Cerebellar cortex (tissue), 1 donor: ENCODE measurements at places on chromosomes 3 and 15.

GRCh38 chr3:67860429-67860828 lies 206.0 kb upstream of the SUCLG2 start:
- DNase-seq, result no peak

- DNase-seq, result no peak
Measured at GRCh38 chr3:182331341-182331740, 462.0 kb upstream of the ATP11B start.

DNA sequence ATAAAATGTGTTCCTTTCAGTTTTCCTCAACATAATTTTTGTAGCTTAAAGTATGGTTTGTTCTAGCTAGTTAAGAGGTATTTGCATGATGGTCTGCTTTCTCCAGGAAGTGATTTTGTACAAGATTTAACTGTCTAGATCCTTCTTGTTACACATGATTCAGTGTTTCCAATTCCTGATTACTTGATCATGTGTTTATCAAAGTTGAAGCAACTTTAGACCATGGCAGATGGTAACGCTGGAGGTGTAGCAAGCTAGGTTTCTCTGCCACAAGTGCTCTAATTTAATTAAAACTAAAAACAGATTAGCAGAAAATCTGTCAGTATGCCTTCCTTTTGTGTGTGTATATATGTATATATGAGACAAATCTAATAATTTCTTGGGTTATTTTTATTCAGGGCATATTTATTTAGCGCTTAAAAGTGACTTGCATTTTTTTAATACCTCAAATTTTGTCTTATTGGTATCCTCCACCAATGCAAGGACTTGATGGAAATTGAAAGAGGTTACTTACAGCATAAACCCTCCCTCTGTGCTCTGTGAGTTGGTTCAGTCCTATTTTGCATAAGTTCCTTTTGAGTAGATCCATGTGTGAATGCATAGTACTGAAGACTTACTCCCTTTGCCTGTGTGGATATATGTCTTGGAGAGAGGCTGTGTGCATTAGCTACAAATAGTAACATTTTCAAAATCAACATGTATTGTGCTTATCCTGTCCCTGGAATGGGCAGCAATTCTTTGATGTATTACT lies 157.3 kb upstream of the CGNL1 start:
- no peak for DNase-seq

GRCh38 chr15:74422265-74422651 lies 11.5 kb downstream of the SEMA7A start:
- no peak for DNase-seq

GRCh38 chr3:60954048-60954447 lies 297.2 kb downstream of the FHIT start:
- DNase-seq, result no peak

GRCh38 chr3:81242871-81243270 lies 518.6 kb downstream of the GBE1 start:
- no peak for DNase-seq

GRCh38 chr3:184305577-184305976 lies 6.5 kb downstream of the PSMD2 start:
- no peak for DNase-seq

- no peak for DNase-seq
Measured at GRCh38 chr3:50345586-50346234, at the start of gene ZMYND10. Gene ZMYND10, minus strand, starts transcription at chr3:50345732. Its CDS starts 153 bp downstream, at chr3:50345579.

DNA sequence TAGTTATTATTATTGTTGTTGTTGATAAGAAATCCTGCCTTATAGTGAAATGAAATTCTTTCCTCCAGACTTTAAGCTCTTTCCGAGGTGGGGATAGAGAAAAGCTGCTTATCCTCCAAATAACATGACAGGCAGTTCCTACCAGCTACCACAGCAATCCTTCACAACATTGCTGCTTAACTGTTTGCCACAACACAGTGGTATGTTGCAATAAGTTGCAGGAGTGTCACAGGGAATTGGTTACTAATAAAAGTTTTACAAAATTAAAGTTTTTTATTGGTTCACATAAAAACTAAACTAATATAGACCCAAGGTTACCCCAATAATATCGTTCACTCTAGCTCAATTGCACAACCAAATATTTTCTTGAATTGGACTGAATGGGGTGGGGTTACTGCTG lies 57.4 kb upstream of the ICE2 start:
- DNase-seq, result no peak

- no peak for DNase-seq
Measured at GRCh38 chr3:126295407-126295939, 61.7 kb downstream of the KLF15 start.
